ENCODE measurements at places on chromosomes 13 and 19. TPM values are rescaled to one million over a fixed set of nuclear protein-coding genes. Genes with fewer than 3 reads are reported as not detected.

IGSF23 gene
- total RNA-seq = 0.26 TPM

CDX2 gene
- total RNA-seq = 1.1 TPM

ERICH4 gene
- not detected for total RNA-seq

CGB2 gene
- total RNA-seq = 0.35 TPM

SPIB gene
- 0.56 TPM for total RNA-seq

CEACAM20 gene
- total RNA-seq = not detected

FAAP24 gene
- total RNA-seq = 12.4 TPM

HCST gene
- 0.25 TPM for total RNA-seq

CBY2 gene
- not detected for total RNA-seq

ZNF135 gene
- total RNA-seq = not detected

KLK2 gene
- total RNA-seq = not detected

ALOX5AP gene
- total RNA-seq = 2.4 TPM

SMIM44 gene
- not detected for total RNA-seq

ARL11 gene
- total RNA-seq = not detected

MBD3L2 gene
- total RNA-seq = not detected

HDGFL2 gene
- total RNA-seq = 27.2 TPM

TEX29 gene
- 0.17 TPM for total RNA-seq

BST2 gene
- total RNA-seq = 0.47 TPM

SHISA7 gene
- not detected for total RNA-seq

C19orf33 gene
- total RNA-seq = 701 TPM

KASH5 gene
- total RNA-seq = not detected

NLRP5 gene
- not detected for total RNA-seq

SIGLEC14 gene
- not detected for total RNA-seq

DOCK9 gene
- total RNA-seq = 37.3 TPM

CTXN1 gene
- total RNA-seq = 10.0 TPM

DCLK1 gene
- total RNA-seq = 1.2 TPM

CGB1 gene
- total RNA-seq = not detected

FSD1 gene
- total RNA-seq = 7.5 TPM

LRRC63 gene
- not detected for total RNA-seq
